Kidney glomerular epithelial cell (primary cell): ENCODE measurements at places on chromosomes 13 and 19.

- DNase-seq, result no peak
Measured at GRCh38 chr13:83298617-83299016, 583.7 kb downstream of the SLITRK1 start.

GRCh38 chr19:18995804-18996241 lies 37.5 kb downstream of the SUGP2 start:
- peak; percentile 62 for DNase-seq

DNA sequence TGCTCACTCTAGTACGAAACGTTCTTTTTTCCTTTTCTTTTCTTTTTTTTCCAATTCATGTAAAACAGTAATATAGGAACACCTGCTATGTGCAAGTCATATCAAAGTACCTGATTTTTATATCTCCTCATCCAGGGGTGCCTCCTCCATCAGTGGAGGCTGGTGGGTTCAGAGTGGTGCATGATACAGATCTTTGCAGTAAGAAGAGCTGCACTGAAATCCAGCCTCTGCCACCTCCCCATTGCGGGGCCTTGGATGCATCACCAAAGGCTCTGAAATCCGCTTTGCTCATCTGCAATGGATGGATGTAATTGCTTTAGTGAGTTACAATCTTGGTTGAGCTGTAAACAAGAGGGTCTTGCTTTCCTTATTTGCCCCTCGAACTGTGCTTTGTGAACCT lies 38.3 kb downstream of the GPR12 start:
- no peak for DNase-seq

DNA sequence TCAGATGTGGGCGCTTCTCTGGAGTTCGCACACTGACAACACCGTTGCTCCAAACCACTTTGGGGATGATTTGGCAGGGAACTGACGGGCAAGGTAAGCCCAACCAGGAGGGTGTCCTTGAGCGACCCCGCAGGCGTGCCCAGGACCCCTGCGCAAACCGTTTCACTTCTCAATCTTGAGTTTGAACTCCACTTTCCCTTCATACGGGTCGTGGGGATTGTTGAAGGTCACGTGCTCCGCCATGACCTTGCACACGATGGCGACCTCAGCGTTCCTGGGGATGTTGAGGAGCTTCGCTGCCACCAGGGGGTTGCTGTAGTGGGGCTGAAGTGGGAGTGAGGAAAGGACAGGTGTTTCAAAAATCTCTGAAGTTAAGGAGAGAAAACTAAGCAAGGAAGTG lies 8.8 kb downstream of the ATP4B start:
- DNase-seq, result no peak

GRCh38 chr13:111382411-111382810 lies 62.0 kb downstream of the TEX29 start:
- DNase-seq, result no peak
